ENCODE measurements at places on chromosomes 13 and 19. TPM values are rescaled to one million over a fixed set of nuclear protein-coding genes. Genes with fewer than 3 reads are reported as not detected.

LINGO3 gene
- 0.15 TPM for total RNA-seq

OVOL3 gene
- total RNA-seq = not detected

ONECUT3 gene
- not detected for total RNA-seq

IGFL1 gene
- 2.9 TPM for total RNA-seq

TBXA2R gene
- total RNA-seq = 5.8 TPM

SMIM44 gene
- not detected for total RNA-seq

ATP8A2 gene
- 1.7 TPM for total RNA-seq

Measured in chondrocyte (in vitro differentiated cells).